ENCODE measurements at places on chromosomes 12 and 14.
A peak's percentile ranks its signal among the peaks of the same experiment; 100 is the strongest.

- DNase-seq = no peak
Measured at GRCh38 chr14:104147346-104148125, 9.1 kb downstream of the KIF26A start.

DNA sequence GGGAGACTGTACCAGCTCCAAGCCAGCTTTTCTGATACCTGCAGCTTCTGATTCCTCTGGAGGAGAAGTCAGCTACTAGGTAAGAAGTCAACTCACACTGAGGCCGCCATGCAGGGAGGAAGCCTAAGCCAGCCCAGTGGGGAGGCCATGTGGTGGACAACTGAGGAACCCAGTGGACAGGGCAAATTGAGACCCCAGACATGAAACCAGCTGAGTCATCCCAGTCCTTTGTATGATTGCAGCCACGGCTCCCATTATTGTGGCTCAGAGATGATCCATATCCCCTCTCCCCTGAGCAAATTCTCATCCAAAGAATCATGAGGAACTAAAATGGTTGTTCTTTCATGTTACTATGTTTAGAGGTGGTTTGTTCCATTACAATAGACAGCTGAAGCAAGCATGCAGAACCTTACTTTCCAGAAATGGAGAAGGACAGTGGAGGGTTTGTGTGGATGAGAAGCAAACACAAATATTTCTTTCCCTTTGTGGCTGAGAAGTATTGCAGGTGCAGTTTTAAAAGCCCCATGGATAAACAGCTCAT, 1147.3 kb upstream of the TMEM132C start:
- DNase-seq = peak; percentile 64

GRCh38 chr12:11980115-11980514, 90.6 kb upstream of the BCL2L14 start:
- DNase-seq = no peak

GRCh38 chr12:112590281-112590680, 171.5 kb downstream of the PTPN11 start:
- DNase-seq = no peak

- DNase-seq = no peak
Measured at GRCh38 chr12:3263282-3263681, 186.1 kb downstream of the TSPAN9 start.

DNA sequence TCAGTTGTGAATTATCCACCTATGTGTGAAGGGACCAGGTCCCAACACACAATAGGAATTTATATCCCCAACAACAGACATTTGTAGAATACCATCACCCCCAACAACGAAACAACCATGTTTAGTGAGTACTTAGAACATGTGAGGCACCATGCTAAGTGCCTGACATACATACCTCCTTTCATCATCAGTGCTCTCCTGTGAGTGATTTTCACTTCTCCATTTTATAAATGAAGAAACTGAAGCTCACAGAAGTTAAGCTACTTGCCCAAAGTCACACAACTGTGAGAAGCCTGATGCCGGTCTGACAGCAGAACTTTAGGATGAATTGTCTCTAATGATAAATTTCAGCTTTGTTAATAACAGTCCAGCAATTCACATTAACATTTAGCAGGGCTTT, 35.4 kb downstream of the SPTB start:
- DNase-seq = no peak

- no peak for DNase-seq
Measured at GRCh38 chr12:107029081-107029480, 42.1 kb upstream of the MTERF2 start.

DNA sequence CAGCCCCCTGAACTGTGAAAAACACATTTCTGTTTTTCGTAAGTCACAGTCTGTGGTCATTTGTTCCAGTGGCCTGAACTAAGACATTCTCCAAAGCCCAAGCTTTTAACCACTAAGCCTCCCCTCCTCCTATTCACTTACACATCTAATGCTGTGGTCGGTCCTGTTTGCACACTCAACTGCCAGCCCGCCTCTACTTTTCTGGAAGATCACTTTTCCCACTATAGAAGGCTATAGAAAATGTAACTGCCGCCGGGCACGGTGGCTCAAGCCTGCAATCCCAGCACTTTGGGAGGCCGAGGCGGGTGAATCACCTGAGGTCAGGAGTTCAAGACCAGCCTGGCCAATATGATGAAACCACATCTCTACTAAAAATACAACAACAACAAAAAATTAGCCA, 524.7 kb upstream of the TMEM132C start:
- no peak for DNase-seq

GRCh38 chr12:109467978-109468676, 9.0 kb downstream of the KCTD10 start:
- DNase-seq = no peak

DNA sequence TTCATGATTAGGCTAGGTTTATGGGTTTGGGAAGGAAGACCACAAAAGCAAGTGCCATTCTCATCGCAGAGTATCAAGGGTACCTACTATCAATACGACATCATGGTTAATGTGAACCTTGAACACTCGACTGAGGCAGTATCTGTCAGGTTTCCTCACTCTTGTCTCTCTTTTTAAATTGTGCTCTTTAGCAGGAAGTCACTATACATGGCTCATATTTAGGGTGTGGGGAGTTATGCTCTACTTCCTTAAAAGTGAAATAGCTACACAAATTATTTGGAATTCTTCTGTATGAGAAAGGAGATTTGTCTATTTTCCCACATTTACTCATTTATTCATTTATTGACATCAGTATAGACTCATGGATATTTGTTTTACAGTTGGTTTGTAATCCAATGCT, 5.9 kb upstream of the CLEC4E start:
- no peak for DNase-seq

DNA sequence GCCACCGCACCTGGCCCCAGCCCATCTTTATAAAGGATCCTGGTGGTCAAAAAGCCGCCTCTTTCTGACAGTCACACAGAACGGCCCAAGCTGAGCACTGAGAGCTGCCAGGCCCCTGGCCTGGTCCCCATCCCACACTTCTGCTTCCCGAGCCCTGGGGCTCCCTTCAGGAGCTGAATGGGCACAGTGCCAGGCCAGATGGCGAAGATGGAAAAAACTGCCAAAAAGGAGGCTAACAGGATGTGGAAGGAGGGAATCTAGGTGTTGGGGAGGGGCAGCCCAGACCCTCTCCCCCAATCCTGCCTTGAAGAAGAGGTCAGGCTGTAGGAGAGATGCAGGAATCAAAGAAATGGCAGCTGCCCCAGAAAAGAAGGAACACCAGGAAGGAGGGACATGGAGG, 5.0 kb downstream of the LPAR5 start:
- DNase-seq = no peak
